Muscle of leg (tissue), 16 donors: ENCODE measurements at places on chromosomes 1 and 21. TPM values are rescaled to one million over a fixed set of nuclear protein-coding genes. Genes with fewer than 3 reads are reported as not detected.

The RGS8 gene
- 0.04 TPM for total RNA-seq

DNA sequence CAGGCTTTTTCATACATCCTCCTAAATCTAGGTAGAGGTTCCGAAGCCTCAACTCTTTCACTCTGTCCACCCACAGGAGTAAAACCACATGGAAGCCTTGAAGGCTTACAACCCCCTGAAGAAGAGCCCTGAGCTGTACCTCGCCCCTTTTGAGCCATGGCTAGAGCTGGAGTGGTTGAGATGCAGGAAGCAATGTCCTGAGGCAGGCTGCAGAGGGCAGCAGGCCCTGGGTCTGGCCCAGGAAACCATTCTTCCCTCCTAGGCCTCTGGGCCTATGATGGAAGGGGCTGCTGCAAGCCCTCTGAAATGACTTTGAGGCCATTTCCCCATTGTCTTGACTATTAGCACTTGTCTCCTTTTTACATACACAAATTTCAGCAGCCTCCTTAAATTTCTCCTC lies 1503.0 kb downstream of the KCNT2 start:
- DNase-seq, result no peak
- H3K36me3 ChIP-seq, result no peaks in the 10 kb centered on the region
- H3K27me3 ChIP-seq, result no peaks in the 10 kb centered on the region

- no peak overlapping the region for H3K27ac ChIP-seq
- H3K4me3 ChIP-seq, result no peak overlapping the region
- H3K4me1 ChIP-seq, result no peaks in the 10 kb centered on the region
- no peaks in the 10 kb centered on the region for H3K27me3 ChIP-seq
Measured at GRCh38 chr1:171366085-171366484, 52.1 kb downstream of the FMO4 start.

- no peak overlapping the region for H3K27ac ChIP-seq
- no peak overlapping the region for H3K4me3 ChIP-seq
- no peaks in the 10 kb centered on the region for H3K27me3 ChIP-seq
- peaks cover 12% of the 10 kb centered on the region for H3K4me1 ChIP-seq
Measured at GRCh38 chr1:205275133-205275532, 46.4 kb downstream of the NUAK2 start.

GRCh38 chr1:4121834-4122512 lies 221.9 kb upstream of the C1orf174 start:
- DNase-seq, result no peak
- H3K4me1 ChIP-seq, result no peaks in the 10 kb centered on the region
- peaks cover 24% of the 10 kb centered on the region for H3K27me3 ChIP-seq
- H3K4me3 ChIP-seq, result no peak overlapping the region
